ENCODE measurements at places on chromosomes 16 and 17.
A peak's percentile ranks its signal among the peaks of the same experiment; 100 is the strongest.

DNA sequence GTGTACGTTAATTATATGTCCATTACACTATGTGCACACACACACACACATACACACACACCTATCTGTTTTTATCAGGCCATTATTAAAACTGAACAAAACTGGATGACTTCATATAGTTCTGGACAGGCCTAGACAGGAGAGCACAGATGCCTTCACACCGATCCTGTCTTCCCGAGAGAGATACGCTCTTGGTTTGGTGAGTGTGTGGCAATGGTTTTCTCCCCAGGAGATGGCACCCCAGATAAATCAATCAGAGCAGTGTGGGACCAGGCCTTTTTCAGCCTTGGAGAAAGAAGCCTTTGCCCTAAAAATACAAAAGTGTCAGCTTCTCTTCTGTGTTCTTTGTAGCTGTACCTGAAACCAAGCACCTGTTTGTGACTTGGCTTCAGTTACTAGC, 83.7 kb downstream of the CPPED1 start:
- peaks cover 6% of the 10 kb centered on the region for H3K36me3 ChIP-seq
- no peaks in the 10 kb centered on the region for H3K4me1 ChIP-seq
- H3K27ac ChIP-seq, result no peak overlapping the region
- no peak for ATAC-seq

DNA sequence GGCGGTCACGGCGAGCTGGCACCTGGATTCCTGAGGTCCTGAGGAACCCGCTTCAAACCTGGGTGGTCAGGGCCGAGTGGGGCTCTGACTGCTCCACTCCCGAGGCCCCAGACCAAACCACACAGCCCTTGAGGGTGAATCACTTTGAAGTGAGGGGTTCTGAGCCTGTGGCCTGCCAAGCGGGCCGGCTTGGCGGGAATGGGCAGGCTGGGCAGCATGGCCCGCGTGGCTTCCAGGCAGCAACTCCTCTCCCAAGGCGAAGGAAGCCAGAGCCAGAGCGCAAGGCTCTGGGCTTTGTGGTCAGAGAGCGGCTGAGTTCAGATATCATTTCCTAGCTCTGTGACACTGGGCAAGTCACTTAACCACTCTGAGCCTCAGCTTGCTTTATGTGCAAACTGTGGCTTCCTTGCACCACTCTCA, 42.7 kb downstream of the CMIP start:
- no peaks in the 10 kb centered on the region for H3K36me3 ChIP-seq
- peak; percentile 9 for ATAC-seq
- H3K27me3 ChIP-seq, result no peaks in the 10 kb centered on the region
- H3K4me1 ChIP-seq, result peaks cover 5% of the 10 kb centered on the region

DNA sequence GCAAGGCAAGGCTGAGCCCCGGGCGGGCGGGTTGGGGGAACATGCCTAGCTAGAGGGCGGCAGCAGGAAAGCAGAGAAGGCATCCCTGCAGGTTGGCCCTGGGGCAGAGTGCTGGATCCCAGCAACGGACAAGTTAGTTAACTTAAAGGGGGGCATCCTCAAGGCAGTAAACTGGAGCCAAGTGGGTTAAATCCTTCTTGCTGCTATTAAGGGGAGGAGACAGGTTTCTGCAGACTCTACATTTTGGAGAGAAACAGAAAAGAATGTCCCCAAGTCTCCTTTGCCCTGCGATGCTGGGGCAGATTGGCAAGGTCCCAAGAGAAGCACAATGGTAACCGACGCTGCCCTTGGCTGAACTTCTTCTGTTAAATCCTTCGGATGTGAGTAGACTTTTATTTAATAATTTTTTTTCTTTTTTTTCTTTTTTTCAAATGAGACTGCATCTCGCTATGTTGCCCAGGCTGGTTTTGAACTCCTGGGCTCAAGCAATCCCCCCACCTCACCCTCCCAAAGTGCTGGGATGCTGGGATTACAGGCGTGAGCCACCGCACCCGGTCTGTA, 14.0 kb downstream of the ATP5PD start:
- peak overlapping the region; percentile 42 for H3K27ac ChIP-seq
- peak; percentile 8 for ATAC-seq
- H3K27me3 ChIP-seq, result no peaks in the 10 kb centered on the region

- no peak overlapping the region for H3K27ac ChIP-seq
- peaks cover 55% of the 10 kb centered on the region for H3K36me3 ChIP-seq
- H3K4me3 ChIP-seq, result no peak overlapping the region
- no peak for ATAC-seq
These were observed 9.7 kb downstream of the MRM3 start for GRCh38 chr17:791829-792228.

Data from activated T-helper 17 cell treated with anti-CD3 and anti-CD28 coated beads, Interleukin-2, amount 50 U/mL, for 72 hours (primary cell).